ENCODE measurements at places on chromosomes 7 and 10.

- no peak for DNase-seq
These were observed 503.9 kb upstream of the IGFBP3 start for GRCh38 chr7:46424934-46425333.

DNA sequence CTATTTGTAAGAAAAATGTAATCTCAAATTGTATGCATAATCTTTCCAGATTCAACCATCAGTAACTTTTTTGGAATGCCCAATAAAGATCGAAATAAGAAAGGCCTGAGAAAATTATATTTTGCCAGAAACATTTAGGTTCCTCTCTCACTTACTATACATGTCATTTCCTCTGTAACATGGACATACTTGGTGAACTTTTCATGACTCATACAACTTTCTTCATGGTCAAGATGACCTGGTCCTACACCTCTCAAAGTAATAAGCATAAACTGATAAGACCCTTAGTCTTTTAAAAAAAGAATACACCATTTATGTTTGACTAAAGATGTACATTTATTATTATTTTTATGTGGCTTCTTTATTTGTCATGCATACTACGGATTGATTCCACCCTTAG lies 125.3 kb downstream of the REEP3 start:
- no peak for DNase-seq

DNA sequence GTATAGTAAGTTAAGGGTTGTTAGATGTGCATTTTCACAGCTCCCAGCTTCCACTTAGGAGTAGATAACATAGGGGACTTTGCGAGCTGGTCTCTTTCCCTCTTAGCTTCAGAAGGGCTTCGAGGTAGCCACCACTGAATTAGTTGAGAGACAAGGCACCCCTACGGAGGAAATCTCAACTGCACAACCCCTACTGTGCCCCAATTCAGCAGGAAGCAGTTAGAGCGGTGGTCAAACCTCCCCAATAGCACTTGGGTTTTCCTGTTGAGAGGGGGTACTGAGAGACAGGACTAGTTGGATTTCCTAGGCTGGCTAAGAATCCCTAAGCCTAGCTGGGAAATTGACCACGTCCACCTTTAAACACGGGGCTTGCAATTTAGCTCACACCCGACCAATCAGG lies 1.1 kb upstream of the HERPUD2 start:
- DNase-seq, result no peak

- peak; percentile 59 for DNase-seq
These were observed 995 bp upstream of the INPP5F start for GRCh38 chr10:119724593-119725516.

DNA sequence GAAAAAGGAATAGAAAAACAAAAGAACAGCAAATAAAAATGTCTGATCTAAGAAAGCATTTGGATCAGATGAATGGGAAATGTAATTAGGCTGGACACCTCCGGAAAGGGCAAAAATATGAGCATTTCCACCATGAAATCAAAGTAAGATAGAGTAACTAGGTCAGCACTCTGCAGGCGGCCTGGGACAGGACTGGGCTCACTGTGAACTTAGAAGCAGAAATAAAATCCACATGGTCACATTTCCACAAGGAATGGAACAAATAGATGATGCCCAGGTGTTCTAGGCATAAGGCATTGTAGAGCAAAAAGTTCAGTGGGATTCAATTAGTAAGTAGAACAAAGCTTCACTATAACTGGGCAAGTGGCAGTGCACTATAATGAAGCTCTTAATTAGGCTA lies 209.9 kb upstream of the ETV1 start:
- no peak for DNase-seq

DNA sequence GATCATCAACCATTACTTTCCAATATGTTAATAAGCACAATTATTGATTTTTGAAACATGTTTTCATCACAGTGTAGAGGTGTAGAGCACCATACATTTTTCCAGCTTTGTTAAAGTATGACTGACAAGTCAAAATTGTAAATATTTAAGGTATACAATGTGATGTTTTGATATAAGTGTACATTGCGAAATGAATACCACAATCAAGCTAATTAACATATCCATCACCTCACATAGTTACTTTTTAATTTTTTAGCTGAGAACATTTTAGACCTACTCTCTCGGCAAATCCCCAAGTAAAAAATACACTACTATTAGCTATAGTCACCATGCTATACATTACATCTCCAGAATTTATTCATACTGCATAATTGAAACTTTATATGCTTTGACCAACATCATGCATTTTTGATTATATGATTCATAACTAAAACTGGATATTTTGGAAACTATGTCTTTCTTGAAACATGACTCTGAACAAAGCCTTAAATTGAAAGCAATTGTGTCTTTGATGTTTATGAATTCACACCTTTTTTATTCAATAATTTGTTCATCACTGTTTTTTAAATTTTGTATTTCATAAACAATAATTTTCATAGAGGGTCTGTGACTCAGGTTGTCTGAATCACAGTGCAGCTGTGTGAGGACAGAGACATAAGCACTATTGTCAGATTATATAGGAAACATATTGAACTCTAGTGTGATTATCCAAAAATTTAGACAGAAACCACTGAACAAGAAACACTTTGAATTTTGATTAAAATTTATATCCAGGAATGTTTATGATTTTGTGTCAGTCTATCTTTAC lies 486.1 kb downstream of the SEMA3D start:
- no peak for DNase-seq

DNA sequence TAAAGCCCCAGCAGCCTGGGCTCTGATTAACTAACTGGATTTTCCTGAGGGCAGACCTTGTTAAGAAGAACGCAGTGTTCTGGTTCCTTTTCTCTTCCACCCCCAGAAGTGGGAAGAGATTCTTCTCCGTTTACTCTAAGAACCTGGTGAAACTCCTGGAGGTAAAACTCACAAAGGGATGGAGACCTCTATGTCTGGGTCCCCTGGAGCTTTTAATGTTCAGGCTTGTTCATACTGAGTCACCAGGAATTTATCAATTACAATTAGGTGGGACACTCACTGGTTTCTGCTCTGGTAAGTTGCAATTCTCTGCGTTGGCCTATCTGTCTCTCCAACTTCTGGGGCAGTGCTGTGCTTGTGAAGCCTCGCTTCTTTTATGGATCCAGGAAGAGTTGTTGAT lies 73.3 kb upstream of the CACNB2 start:
- no peak for DNase-seq

DNA sequence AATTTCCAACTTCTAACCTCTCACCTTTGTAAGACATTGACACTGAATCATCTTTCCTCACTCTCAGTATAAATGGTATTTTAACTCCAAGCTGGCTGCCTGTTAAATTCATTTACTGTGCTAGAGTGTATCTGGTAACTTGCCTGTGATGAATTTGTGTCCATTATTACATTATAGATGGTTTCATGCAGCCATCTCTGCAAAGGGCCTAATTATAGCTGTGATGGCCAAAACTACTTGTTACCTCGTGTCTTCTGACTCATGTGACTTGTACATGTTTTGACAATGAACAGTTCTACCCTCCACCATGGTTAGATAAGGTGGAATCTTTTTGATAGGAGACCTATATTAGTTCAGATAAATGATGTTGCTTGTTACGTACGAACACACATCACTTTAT lies 392.0 kb downstream of the PAXIP1 start:
- no peak for DNase-seq

- DNase-seq, result peak; percentile 15
These were observed 22.4 kb downstream of the GPR141 start for GRCh38 chr7:37705976-37706375.

- no peak for DNase-seq
These were observed 285.5 kb upstream of the TAC1 start for GRCh38 chr7:97446361-97446760.

DNA sequence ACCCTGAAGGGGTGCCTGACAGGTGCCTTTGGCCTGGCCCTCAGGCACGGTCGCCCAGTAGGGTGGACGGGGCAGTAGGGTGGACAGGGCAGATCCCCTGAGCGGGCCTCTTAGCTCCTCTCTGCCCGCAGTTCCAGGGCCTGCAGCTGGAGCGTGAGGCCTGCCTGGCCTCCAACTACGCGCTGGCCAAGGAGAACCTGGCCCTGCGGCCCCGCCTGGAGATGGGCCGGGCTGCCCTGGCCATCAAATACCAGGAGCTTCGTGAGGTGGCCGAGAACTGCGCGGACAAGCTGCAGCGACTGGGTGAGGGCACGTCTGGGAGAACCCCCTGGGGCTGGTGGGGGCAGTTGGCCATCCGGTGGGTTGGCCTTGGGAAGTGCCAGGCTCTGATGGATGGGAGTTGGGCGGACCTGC lies 1.7 kb downstream of the VPS37D start:
- DNase-seq, result no peak

GRCh38 chr7:138691178-138691577 lies 10.0 kb downstream of the SVOPL start:
- no peak for DNase-seq

GRCh38 chr7:33650828-33651227 lies 254.5 kb upstream of the BMPER start:
- DNase-seq, result no peak

- no peak for DNase-seq
These were observed 88.4 kb upstream of the LEP start for GRCh38 chr7:128152721-128153120.

- DNase-seq, result no peak
These were observed 87.4 kb upstream of the ITGB1 start for GRCh38 chr10:33045421-33045820.

- DNase-seq, result peak; percentile 60
These were observed 909 bp upstream of the CC2D2B start for GRCh38 chr10:95906677-95907455.

GRCh38 chr7:17668122-17668521 lies 272.2 kb downstream of the SNX13 start:
- no peak for DNase-seq

DNA sequence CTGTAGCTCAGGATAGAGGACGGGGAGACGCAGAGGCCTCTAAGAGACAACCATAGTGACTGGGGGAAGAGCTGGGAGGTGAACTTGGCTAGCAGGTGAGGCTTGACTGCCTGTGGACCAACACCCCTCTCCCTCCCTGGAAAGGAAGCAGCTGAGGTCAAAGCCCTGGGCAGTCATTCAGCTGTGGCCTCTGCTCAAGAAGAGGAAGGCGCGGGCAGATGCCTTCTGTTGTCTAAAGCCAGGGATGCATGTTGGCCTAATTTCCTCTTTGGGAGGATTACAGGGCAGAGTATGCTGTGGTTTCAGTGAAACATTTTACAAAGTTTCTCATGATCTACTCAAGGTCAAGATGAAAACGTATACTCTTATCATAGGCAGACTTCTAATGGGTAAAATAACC lies 327.1 kb downstream of the PRPF18 start:
- no peak for DNase-seq

DNA sequence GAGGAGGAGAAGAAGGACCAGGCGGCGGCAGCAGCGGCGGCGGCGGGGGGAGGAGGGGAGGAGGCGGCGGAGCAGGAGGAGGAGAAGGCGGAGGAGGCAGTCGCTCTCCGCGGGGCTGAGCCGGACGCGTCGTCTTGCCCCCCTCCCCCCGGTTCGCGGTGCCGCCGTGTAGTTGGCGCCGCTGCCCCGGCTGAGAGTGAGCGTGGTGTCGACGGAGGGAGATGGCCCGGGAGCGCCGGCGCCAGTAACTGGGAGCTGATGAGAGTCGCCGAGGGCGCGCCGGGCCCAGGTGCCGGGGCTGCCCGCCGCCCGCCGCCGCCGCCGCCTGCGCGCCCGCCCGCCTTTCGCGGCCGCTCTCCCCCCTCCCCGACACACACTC lies 257 bp downstream of the WAC start:
- no peak for DNase-seq

- no peak for DNase-seq
These were observed 34.4 kb downstream of the LHFPL3 start for GRCh38 chr7:104362756-104363155.

- no peak for DNase-seq
These were observed 8.3 kb downstream of the MDFIC start for GRCh38 chr7:114930107-114930661.

Data from NCI-H69 (cell line).